ENCODE measurements at places on chromosomes 12 and 14.

DNA sequence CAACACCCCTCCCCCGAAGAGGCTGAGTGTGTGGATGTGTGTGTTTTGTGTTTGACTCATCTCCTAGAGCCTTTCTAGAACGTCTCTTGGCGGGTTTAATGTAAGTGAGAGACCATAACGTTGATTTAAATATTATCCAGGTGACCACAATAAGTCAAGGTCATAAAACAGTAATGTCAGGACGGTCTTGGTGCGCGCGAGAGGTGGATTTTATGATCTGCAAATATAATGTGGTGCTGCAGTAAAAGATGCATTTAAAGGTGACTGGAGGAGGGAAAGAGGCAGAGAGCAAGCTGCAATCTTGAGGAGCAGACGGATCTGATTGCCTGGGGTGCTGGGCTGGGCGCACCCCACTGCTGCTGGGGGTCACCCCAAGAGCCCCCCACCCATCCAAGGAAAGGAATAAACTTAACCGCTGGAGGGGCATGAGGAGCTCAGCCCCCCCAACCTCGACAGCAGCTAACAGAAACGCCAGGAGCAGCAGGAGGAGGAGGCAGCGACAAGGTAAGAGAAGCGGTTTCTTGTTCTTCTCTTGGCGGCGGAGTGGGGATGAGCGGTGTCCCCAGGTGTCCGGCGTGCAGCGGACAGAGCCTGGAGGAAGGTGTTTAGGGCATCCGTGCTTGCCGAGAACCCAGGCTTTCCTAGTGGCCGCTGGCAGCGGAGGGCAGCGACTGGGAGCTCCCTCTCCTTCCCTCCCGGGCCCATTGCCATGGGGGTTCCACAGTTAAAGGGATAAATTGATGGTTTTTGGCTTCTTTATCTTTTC lies 5.5 kb downstream of the HOXC10 start:
- no peak for DNase-seq

DNA sequence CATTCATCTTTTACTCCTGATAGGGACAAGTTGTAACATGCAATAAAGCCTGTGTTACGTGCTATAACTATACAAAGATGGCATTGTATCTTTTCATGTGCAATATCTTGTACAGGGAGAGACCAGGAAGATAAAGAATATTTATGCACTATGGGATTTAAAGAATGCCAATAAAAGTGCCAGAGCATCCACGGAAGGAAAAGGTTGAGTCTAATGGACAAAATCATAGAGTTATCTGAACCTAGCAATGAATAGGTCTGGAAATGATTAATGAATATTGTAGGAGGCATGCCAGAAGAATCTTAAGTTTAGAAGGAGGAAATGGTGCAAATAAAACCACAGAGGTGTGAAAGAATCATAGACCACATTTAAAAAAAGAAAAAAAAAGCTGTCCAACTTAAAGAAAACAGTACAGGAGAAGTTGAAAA lies 263.9 kb downstream of the KCNC2 start:
- DNase-seq: no peak

DNA sequence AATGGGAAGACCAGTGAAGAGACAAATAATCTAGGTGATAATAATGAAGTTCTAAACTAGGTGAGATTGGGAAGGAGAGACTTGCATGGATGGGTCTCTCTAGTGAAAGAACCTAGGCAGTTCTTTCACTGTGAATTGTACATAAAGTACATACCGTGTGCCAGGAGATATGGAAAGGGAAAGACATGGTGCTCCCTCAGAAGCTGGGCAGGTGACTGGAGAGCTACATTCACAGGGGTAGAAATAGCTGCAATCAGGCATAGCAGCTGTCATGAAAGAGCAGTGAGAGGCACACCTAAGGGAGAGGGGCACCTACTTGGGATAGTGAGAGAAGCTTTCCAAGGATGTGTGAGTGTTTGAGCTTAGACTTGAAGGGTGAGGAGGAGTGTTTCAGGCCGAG lies 9.3 kb downstream of the STK38L start:
- DNase-seq: no peak

DNA sequence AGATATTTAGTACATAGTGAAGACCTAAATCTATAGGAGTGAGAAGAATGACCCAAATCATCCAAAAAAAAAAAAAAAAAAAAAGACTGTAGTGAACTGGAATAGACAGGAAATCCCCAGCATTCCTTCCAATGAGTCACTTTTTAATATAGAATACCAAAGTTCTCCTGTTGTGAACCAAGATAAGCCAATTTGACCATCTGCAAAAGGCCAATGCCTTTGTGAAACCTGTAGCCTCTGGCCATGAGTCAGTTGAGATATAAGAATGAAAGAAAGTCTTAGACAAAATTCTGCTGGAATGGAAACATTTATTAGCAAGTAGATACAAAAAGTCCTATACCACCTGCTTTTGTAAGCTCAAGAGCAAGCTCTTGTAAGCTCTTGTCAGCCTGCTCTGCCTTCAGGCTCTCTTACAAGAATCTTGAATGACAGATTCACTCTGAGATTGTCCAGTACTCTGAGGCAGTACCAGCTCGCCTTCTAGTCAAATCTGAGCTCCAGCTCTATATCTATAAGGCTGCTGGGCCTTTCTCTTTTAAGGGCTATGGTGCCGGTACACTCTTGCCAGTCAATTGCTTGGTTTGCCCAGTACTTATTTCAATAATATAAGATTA lies 243.0 kb upstream of the TMTC1 start:
- no peak for DNase-seq

GRCh38 chr12:34403706-34404376 lies 381.5 kb downstream of the ALG10 start:
- peak; percentile 45 for DNase-seq

DNA sequence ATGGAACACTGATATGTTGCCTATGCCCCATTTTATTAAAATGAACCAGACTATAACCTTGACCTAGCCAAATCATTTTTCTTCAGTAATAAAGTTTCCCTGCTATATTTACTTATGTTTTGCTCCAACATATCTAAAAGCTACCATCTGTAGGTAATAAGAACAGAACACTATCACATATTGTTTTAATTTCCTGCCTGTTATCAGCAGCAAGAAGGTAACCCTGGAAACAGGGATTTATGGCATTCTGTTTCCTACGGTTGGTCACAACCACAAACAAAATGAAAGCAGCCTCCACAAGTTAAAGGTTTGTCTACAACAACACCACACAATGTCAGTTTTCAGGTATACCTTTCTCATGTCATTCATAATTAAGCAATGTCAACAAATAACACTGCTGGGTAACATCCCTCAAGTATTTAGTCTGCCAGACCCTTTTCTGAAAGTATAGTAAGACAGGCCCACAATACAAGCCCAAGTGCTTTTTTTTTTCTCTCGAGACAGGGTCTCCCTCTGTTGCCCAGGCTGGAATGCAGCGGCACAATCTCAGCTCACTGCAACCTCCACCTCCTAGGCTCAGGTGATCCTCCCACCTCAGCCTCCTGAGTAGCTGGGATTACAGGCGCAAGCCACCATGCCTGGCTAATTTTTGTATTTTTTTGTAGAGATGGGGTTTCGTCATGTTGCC lies 25.5 kb downstream of the GCH1 start:
- DNase-seq: no peak

DNA sequence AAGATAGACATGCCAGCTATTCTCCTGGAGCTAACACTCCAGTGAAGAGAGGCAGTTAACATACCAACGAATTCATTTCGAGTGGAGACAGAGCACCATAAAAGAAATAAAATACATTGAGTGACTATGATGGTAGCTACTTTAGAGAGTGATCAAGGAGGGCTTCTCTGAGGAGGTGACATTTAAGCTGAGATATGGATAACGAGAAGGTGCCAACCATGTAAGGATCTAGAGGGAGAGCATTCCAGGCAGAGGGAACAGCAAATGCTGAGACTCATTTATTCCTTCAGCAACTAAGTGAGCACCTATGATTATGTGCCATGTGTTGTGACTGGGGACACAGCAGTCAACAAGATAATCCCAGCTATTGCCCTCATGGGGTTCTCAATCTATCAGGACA lies 28.3 kb upstream of the OAS1 start:
- DNase-seq: no peak

GRCh38 chr12:125105600-125105999 lies 40.4 kb downstream of the AACS start:
- DNase-seq: no peak

DNA sequence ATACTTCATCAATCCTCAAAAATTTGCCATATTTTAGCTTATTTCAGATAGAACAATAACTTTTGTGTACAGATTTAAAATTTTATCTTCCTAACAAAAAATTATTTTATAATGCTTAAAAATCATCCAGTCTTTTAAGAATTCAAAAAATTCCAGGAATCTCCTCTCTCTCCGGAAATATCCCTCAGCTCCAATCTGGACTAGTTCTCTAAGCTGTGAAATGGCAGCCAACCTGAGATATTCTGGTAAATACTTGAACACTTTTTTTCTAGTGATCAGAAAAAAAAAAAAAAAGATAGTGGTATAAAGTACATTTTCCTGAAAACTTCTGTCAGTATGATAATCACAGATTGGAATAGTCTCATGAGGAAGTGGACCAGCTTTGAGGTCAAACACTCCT lies 57.6 kb downstream of the SSPN start:
- no peak for DNase-seq

- DNase-seq: no peak
Observed at GRCh38 chr12:93447555-93448290, 6.0 kb upstream of the UBE2N start.

DNA sequence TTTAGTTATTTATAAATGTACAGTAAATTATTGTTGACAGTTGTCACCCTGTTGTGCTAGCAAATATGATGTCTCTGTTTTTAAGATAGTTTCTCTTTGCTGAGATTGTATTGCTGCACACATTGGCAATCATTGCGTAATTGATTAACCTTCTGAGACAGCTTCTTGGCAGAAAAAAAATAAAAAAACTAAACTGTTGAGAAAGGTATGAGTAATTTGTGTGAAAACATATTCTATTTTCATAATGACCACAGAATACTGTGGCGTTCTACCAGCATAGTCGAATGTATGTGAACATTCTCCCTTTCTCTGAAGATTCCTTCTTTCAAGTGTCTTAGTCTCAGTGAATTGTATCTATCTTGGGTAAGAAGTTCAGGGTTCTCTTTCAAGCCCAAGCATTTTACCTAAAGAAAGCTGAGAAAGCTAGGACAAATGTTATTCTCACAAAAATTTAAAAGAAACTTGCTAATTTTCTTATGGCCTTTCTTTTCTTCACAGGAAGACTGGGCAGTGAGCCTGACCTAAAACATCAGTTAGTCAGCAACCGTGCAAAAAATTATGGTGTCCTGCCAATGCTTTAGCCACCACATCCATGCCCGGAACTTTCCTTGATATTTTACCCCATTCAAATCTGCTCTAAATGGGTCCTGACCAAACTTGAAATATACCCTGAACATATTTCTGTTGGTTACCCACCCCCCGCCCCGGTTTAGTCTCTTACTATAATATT lies 69.0 kb upstream of the REP15 start:
- no peak for DNase-seq

DNA sequence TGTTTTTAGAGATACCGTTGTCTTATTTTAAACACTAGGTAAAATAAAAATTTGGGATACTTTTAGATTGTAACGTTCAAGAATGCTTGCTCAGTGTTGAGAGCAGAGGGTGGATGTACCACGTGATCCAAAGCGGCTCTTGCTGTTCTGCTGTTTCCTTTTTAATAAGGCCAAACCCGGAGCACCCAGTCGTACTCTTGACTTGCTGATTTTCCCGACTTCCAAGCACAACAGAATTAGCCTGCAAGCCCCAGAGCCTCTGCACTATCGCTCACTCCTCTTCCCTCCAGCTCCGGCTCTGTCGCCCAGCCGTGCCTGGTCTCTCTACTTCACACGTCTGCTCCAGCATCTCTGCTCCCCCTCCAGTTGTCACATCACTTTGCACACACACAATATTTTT lies 77.3 kb downstream of the EMP1 start:
- no peak for DNase-seq

- DNase-seq: peak; percentile 62
Observed at GRCh38 chr14:103127861-103128598, 4.8 kb downstream of the TNFAIP2 start.

DNA sequence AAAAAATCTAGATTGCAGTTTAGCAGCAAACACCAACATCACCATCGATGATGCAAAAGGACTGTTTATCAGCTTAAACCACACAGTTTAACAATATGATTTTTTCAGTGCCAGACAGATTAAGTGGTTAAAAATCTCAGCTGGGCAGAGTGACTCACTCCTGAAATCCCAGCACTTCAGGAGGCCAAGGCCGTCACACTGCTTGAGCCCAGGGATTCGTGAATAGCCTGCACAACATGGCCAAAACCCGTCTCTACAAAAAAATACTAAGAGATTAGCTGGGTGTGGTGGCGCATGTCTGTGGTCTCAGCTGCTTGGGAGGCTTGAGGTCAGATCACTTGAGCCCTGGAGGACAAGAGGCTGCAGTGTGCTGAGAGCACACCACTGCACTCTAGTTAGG lies 8.9 kb downstream of the RSRC2 start:
- DNase-seq: no peak

GRCh38 chr12:83850531-83850930 lies 1062.1 kb downstream of the SLC6A15 start:
- DNase-seq: no peak

DNA sequence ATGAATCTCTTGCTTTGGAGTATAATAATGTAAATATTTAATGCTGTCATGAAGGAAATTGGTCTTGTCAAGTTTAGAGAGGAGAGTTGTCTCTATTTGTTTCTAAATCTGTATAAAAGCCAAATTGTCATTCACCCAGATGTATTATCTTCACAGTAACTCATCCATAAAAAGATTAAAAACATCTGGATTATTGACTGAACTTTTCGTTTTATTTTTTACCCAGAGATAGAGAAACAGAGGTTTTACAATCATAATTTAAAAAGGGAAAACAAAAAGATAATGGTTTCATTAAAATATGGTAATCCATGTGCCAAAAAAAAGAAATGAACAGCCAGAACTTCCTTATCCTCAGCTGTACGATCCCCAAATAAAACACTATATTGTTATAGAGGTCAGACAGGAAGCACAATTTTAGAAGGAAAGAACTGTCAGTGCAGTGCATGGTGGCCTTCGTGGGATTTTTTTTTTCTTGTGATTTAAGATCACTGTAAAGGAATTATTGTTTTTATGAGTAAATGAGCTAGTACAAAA lies 125.9 kb downstream of the ACSS3 start:
- DNase-seq: no peak

GRCh38 chr14:98186140-98186539 lies 1085.9 kb downstream of the BCL11B start:
- DNase-seq: no peak

DNA sequence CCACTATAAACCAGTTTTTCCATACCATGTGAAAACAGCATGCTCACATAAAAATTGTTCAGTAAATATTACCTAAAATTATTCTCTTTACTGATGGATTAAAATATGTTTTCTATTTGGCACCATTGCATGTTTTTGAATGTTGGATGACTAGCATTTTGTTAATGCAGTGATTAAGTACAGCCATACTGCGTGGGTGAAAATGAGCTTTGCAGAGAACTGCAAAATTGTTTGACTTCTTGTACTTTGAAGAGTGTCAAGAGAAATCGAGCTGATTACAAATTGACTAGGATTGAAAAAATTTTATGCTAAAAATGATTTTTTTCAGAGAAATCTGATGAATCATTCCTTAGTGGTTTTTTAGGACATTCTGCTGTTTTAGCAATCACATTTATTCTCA lies 452.9 kb downstream of the RPL10L start:
- no peak for DNase-seq

Measured in left forelimb (tissue), 1 donor.